ENCODE measurements at places on chromosomes 7 and 10.

- DNase-seq, result no peak
Measured at GRCh38 chr7:132450696-132451095, 125.6 kb downstream of the PLXNA4 start.

DNA sequence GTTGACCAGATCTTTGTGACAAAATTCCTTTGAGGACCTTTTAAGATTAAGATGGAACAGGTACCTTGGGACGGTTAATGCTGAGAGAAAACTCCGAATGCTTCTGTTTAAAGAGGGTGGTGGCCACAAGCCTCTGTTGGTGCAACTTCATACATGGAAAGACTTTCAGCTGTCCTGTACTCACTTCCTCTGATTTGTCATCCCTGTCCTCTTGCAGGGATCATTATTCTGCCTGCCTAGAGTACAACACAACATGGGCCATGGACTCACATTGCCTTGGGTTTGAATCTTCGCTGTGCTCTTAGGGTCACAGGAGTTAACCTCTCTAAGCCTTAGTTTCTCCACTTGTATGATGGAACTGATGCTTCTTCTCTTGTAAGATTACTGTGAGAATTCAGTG lies 75.1 kb downstream of the ENTPD1 start:
- no peak for DNase-seq

DNA sequence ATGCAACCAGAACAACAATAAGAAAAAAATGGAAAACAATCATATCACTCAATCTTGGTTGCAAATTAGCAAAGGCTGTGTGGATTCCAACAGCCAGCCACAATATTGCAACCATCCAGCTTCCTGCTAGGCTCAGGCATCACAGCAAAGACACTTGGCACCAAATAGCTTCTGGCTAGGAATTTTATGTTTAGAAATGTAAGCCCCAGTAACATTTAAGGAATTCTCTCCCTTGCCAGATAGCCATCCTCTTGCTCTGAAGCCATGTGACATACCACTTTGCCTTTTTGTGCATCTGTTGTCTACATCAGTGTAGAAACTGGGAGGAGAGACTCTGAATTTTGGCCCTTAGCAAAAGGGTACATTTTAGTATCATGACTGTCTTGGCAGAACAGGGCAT lies 22.2 kb downstream of the MKX start:
- DNase-seq, result peak; percentile 91

GRCh38 chr10:116891208-116891607 lies 41.9 kb downstream of the ENO4 start:
- peak; percentile 65 for DNase-seq

DNA sequence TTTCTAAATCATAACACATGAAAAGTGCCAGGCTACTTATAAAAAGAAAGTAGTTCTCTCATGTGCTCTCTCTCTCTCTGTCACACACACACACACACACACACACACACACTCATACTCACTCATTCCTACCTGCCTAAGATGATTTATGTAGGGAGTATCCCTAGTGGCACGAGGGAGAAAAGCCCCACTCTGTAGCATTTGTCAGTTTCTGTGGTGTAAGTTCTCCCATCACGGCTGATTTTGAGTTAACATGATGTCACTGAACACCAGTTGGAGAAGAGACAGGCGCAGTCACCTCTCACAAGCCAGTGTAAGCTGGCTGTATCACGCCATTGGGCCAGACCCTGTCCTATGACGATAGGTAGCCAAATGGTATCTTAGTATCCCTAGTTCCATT lies 395.4 kb downstream of the SFMBT2 start:
- no peak for DNase-seq

DNA sequence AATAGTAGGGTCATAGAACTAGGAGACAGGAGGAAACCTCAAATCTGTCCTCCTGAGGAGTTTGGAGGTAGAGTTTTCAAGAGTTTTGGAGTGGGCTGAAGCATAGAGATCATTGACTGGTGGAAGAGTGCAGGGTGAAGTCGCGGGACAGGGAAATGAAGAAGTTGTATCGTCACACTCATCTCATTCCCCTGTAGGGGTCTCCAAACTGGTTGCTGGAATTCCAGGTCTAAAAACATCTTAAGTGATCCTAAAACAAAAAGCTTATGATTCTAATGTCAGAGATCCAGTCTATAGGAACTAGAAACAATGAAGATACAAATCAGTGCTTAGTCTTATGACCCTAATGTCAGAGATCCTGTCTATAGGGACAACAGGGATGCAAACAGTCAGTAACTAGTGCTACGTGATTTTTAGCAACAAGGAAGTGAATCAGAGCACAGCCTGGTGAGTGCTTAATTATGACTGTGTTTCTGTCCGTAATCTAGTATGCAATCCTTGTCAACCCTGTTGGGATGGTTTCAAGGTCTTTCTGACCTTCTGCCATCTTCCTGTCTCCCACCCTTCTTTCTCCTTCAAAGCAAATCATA lies 139.4 kb downstream of the SKIDA1 start:
- DNase-seq, result no peak

All from HFFc6 (cell line).